ENCODE measurements at places on chromosomes 2 and 18.

- no peak for DNase-seq
Measured at GRCh38 chr18:37612524-37613252, 47.1 kb upstream of the CELF4 start.

GRCh38 chr2:160820691-160821090 lies 327.1 kb upstream of the RBMS1 start:
- DNase-seq: no peak

- no peak for DNase-seq
Measured at GRCh38 chr2:46887028-46887885, 28.3 kb downstream of the MCFD2 start.

DNA sequence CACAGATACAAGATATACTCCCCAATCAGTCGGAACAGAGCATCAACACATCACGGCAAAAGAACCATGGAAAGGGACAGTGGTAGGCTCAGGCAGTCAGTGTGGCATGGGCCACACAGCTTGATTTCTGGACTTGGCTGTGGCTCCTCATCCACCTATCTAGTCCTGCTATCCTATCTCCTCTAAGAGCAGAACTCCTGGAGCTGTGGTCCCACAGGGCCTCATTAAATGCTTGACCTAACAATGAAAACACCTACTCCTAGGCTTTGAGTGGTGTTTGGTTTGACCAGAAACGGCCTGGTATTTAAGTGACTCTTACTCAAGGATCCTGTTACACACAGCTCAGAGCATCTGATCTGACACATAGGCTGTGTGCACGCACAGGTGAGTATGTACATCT lies 33.6 kb upstream of the SMAD2 start:
- DNase-seq: no peak

DNA sequence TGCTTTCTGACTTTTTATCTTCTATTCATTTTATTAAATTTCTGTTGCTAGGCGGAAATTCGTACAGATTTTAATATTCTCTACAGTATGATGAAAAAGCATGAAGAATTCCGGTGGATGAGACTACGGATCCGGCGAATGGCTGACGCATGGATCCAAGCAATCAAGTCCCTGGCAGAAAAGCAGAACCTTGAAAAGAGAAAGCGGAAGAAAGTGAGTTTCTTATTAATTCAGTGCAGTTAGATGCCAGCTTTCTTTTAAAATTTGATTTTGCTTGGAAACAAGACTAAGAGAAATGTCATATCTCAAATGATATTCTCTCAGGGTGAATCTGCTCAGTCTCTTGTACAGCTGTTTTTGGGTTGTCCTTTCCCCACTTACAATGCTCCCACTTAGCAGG lies 84.3 kb downstream of the MGAT5 start:
- no peak for DNase-seq

- no peak for DNase-seq
Measured at GRCh38 chr2:237557633-237558015, 8.8 kb upstream of the PRLH start.

DNA sequence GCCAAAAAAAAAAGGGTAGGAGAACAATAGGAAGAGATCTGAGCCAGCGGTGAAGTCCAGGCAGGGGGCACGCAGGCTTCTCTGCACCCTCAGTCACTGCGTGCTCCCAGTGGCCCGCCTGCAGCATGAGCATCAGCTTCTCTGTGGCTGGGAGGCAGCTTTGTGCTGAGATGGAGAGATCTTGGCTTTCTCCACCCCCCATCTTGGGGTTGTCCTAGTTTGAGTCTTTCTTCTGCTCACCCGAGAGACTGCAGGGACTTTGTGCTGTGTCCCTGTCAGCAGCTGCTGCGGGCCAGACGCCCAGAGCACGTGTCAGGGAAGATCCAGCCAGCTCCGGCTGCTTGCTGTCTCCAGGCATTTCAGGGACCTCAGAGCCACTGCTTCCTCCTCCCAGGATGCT lies 20.3 kb downstream of the TRAPPC12 start:
- no peak for DNase-seq

DNA sequence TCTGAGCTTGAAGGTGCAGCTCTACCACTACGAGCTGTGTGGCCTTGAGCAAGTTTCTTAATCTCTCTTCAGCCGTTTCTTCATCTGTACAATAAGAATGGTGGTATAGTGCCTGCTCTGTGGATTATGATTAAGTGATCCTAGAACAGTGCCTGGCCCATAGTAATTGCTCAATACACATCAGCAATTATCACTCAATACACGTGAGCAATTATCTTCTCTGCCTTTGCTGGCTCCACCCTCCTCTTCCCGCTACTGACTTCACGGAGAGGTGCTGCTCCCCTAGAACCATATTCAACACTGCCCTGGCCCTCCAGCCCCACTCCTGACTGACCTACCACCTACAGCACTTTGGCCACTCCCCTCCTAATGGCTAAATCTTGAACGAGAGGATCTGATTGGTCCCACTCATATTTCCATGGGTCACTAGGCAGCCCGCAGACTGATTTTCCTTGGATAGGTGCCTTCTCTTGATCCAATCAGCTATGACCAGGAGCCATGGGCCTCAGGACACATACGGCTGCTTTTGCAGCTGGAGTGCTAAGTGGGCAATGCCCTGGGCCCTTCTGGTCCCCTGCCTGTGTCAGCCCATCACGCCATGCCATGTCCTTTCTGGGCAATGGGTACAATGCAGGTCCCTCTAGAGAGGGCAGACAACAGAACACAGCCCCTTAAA lies 77.5 kb downstream of the STPG4 start:
- DNase-seq: no peak

DNA sequence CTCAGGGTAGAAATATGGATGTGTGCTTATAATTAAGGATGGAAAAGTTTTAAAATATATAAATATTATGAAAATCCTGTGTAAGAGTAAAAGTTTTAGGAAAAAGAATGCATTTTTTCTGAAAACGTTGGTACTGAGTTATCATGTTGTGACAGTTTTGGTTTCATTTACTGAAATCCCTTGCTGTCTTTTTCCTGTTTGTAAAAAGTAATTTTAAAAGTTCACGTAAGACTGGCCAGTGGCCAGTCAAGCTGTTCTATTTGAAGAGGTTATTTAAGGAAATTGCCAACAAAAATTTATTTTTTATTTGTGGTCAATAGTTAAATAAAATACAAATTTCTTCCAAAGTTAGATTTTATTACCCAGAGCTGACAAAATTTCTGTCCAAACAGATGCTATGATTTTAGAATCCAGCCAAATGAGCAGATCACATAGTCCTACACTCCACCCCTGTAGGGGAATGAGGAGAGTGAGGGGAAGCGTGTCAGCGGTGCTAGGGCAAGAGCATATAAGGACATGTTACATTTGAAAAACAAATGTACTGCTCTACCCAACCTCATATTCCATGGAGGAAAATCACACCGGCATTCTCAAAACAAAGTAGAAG lies 297.8 kb upstream of the TFPI start:
- no peak for DNase-seq

DNA sequence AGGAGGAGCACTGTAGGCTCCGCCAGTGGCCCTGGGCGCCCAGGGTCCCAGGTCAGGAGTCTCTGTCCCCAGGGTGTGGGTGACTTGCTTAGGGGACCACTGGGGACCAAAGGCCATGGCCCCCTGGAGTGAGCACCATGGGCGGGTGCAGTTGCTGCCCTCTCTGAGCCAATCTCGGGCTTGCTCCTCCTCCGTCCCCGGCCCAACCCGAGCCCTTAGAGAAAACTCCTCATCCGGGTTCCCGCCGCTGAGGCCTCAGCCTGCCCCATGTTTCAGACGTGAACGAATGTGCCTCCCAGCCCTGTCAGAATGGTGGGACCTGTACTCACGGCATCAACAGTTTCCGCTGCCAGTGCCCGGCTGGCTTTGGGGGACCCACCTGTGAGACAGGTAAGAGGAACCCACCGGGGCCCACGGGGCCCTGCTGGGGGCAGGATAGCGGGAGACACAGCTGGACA lies 38.6 kb downstream of the SNED1 start:
- no peak for DNase-seq

DNA sequence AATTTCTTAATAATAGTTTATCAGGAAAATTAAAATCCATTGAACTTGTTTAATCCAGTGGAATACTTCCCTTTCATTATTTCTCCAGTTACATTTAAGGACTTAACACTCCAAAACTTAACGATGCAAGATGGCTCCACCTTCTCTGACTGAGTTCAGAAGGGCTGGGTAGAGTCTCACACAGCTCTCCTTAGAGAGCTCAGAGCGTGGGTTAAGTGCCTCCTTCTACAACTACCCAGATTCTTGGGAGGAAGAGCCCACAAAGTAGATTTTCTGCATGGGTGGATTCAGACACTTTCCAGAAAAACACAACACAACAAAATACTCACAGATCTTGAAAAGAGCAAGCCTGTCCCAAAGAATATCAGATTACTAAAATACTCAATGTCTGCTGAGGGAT lies 130.6 kb downstream of the THADA start:
- no peak for DNase-seq

DNA sequence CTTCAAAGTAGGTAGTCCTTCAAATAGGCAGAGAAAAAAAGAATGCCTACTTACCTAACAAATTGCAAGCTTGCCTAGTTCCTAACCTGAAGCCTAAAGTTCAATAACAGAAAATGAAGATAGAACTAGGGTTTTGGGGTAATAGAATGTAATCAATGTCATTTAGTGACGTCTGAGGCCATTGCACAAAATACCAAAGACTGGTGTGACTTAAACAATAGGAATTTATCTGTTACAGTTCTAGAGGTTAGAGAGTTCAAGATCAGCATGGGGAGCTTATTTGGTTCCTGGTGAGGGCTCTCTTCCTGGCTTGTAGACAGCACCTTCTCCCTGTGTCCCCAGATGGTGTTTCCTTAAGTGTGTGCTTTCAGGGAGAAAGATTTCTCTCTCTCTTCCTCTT lies 4.7 kb upstream of the NPC1 start:
- DNase-seq: no peak

DNA sequence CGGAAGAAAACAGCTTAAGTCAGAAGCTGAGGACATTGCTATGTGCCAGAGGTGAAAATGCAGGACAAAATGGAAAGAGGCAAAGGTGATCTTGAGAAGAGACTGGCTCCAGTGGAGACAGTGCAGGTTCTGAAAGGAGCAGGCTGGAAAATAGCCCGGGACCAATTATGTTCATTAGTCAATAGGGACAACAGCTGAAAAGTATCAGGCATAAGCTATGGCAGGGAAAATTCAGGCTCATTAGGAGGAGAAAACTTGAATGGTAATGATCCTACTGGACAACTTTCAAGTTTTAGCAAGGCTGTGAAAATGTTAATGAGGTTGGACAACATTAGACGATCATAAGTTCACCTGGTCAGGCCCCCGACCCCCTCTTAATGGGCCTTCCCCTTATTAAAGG lies 60.2 kb downstream of the GALNT14 start:
- DNase-seq: no peak

- DNase-seq: no peak
Measured at GRCh38 chr2:29841386-29842004, 79.9 kb downstream of the ALK start.

- DNase-seq: no peak
Measured at GRCh38 chr2:237509151-237509550, 22.1 kb downstream of the MLPH start.

GRCh38 chr2:47656715-47657600 lies 126.0 kb upstream of the MSH6 start:
- no peak for DNase-seq

DNA sequence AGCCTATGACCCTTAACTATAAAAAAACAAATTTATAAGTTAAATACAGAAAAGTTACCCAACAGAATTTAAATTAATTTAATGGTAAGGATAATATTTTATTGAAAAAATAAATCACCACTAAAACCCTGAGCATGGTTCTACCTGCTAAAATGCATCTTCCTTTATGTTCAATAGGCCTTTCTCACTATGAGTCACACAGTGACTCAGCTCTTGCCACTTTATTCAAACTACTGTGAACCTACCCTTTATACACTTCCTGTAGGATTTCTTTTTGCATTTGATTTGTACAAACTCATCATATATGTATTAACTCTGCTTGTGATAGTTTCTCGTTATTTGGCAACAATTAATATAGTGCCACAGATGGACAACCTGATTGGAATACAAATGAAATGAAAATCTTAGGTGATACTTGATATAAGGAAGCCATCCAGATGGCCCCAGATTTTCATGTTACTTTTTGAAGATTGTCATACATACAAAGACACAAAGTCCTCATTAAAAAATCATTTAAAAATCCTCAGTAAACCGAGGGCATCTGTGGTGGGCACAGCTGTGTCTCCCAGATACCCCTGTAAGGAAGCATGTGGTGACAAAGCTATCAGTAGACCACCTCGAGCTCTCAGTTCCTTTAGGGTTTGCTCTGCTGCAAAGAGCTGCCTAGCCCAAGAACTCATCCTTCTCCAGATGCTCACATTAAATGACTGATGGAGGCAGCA lies 55.2 kb upstream of the COBLL1 start:
- DNase-seq: no peak

GRCh38 chr2:196725882-196726281 lies 73.6 kb downstream of the GTF3C3 start:
- no peak for DNase-seq

DNA sequence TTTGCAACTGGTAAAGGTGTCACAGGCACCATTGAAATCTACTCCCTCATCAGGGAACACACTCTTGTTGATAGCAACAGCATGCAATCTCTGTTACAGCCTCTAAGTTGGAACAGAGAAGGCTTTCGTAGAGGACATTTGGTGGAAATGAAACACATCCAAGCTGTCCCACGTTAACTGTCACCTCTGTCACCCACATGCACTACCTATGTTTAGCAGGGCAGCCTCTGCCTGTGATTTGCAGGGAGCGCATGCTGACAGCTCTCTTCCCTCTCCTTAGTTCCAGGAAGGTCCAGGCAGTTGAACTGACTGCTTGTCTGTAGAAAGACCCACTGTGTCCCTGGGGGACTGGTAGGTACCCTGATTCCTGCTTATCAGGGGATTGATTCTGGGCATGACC lies 306.8 kb downstream of the GBX2 start:
- no peak for DNase-seq

DNA sequence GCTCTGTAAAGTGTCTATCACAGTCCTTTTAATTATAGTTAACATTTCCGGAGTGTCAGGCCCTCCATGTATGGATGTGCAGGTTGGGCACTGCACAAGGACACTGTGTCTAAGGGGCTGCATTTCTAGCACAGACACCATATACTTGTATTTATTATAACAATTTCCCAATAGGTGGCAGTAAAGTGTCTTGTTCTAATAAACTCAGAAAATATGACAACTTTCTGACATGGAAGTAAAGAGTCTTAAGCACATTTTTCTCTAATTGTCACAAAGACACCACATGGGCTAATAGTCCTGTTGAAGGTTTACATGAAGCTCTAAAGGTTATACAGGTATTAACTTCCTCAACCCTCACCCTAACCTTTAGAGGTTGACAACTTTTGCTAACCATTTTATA lies 156.6 kb downstream of the DYSF start:
- no peak for DNase-seq

DNA sequence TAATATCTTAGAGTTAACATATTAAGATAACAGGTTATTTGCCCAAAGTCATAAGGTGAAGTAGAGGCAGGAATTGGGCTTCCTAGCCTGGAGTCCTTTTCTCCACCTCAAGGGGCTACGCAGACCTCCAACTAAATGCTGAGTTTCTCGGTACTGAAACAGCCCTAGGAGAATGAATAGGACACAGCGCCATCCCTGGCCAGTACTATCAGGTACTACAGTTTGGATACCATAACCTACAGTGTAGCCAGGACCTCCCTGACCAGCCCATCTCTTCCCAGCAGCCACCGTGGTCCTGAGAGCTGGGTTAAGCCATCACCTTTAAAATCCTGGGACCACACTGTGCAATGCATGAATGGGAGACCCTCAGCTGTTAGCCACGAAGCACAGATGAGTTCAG lies 15.7 kb downstream of the CASP8 start:
- DNase-seq: no peak

GRCh38 chr18:73060666-73061288 lies 193.0 kb upstream of the NETO1 start:
- no peak for DNase-seq

- DNase-seq: no peak
Measured at GRCh38 chr18:5893956-5894610, 1.2 kb downstream of the TMEM200C start.
